ENCODE measurements at places on chromosomes 12 and 14.

GRCh38 chr12:6632026-6632983, 3.5 kb downstream of the LPAR5 start:
- no peak for DNase-seq

DNA sequence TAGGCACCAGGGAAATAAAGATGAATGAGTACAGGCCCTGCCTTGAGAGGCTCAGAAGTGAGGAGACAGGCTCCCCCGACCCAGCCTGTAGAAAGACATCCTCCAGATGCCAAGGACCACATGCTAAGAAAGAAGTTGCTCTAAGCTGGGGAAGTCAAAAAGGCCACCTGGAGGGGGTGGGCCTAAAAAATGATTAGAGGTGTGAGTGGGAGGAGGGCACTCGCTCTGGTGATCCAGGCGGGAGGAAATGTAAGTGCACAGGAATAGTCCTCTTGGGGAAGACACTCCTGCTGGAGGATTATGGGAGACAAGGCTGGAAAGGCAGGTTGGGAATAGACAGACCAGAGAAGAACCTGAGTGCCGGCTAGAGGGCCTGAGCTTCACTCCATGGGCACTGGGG, 32.2 kb downstream of the SMUG1 start:
- no peak for DNase-seq

DNA sequence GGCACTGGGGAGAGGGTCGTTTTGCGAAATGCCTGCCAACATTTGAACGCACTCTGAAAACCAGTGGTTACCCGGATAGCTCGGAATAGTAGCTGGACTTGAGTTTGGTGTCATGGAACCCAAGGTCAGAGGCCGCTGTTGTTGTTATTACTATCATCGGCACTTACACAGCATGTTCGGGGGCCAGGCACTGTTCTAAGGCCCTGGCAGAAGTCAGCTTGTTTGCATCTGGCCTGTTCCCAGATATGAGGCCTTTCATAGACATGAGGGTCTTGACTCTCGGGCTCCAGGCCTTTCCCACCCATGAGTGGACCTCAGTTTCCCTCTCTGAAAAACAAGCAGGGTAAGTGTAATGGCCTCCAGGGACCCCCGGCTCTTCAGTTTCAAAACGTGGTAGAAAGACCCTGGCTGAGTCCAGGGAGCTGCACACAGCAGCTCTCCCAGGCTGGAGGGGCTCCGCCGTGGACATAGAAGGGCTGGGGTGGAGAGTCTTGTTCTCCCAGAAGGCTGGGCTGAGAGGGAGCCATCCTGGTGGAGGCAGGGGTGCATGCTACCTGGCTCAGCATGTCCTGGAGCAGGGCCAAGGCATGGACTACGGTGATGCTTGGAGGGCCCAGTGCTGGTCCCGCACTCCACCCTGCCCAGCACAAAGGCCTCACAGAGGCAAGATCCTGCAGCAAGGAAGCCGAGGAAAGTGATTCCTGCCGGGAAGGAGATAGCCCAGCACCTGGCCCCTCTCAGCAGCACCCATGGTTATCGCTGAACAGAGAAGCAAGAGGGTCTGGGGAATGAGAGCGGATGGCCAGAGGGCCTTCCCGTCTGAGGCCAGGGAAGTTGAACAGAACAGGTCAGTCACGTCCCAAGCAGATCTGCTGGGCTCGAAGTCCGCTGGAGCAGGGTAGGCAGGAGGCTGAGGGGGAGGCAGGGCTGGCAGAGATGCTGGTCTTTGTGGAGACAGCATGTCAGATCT, 63.5 kb upstream of the C14orf180 start:
- DNase-seq = no peak

DNA sequence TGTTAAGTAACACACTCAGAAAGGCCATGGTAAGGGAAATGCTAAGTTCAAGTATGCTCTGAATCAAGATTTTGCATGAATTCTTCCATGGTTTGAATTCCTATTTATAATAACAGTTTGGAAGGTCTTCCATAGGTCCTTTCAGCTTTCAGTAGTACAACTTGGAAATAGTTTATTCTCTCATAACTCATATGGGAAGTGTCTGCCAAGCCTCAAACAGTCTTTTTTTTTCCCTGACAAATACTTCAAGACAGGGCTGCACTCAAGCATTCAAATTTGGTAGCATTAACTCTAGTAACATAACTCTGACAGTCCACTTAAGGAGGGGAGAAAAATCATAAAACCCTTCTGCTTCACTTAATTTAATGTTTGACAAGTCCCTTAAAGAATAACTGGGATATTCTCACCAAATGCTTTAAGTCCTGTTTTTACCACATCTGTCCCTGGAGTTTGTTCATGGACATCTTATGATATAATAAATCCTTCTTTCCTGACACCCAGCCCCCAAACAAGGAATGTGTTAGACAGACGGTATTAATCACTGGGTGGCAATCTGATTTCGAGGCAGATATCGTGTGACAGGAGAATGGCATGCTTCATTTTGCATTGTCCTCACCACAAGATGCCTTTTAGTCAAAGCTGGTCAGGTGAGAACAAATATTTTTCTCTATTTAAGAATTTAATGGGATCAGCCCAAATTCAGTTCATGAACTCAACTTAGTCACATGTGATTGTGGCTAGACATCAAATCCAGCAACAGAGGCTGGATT, 165.7 kb downstream of the BMP4 start:
- no peak for DNase-seq

DNA sequence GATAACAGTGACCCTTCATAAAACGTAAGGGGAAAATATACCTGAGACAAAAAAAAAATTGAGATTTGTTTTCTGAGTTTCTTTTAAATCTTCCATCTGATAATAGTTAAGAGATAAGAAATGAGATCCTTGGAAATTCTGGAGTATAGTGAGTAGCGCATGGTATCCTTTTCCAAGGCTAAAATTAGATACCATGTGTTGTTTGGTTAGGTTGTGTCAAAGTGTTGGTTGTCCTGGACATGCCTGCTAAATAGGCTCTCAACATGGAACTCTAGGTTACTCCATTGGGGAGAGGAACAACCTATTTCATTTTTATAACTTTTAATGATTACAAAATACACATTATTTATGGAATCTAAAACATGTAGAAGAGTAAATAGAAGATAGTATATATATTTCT, 14.8 kb downstream of the PYGL start:
- DNase-seq = no peak

GRCh38 chr12:3922033-3922432, 48.8 kb upstream of the PARP11 start:
- no peak for DNase-seq

GRCh38 chr12:107122452-107122958, 29.2 kb upstream of the CRY1 start:
- no peak for DNase-seq

Measured in fibroblast of the aortic adventitia (primary cell).